ENCODE measurements at places on chromosomes 6 and 20. TPM values are rescaled to one million over a fixed set of nuclear protein-coding genes. Genes with fewer than 3 reads are reported as not detected.

- H3K27me3 ChIP-seq, result no peaks in the 10 kb centered on the region
- H3K4me3 ChIP-seq, result no peak overlapping the region
- no peak for DNase-seq
- no peaks in the 10 kb centered on the region for H3K4me1 ChIP-seq
Observed at GRCh38 chr20:52818491-52818890, 153.7 kb upstream of the TSHZ2 start.

GRCh38 chr20:31689141-31689540 is 33.5 kb downstream of the BCL2L1 start:
- H3K27ac ChIP-seq, result peak overlapping the region; percentile 66
- peaks cover 30% of the 10 kb centered on the region for H3K4me1 ChIP-seq
- no peaks in the 10 kb centered on the region for H3K27me3 ChIP-seq
- H3K36me3 ChIP-seq, result peaks cover 25% of the 10 kb centered on the region
- no peak overlapping the region for H3K4me3 ChIP-seq

The FOXA2 gene
- total RNA-seq, result not detected

- no peak for DNase-seq
- no peak overlapping the region for H3K27ac ChIP-seq
- H3K4me3 ChIP-seq, result no peak overlapping the region
- H3K27me3 ChIP-seq, result no peaks in the 10 kb centered on the region
- peaks cover 3% of the 10 kb centered on the region for H3K36me3 ChIP-seq
Observed at GRCh38 chr6:23870496-23870895, 255.5 kb upstream of the NRSN1 start.

The ATP6V1G2 gene
- 4.1 TPM for total RNA-seq

DNA sequence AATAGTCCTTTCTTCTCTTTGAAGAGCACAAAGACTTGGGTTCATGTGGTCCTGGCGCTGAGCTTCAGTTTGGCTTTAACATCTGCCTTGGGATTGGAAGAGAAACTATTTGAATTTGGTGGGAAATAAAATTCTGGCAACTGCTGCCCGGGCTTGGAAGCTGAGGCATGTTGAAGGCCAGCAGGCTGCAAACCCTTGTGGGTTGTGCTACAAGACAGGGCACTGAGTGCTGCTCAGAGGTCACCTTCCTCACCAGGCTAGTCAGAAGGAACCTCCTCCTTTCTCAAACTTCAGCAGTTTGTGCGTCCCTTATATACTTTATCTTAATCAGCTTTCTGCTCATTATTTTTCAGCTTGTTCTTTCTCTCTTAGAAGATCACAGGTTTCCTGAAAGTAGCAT is 238.4 kb upstream of the TBX18 start:
- no peak for DNase-seq
- no peak overlapping the region for H3K27ac ChIP-seq
- no peaks in the 10 kb centered on the region for H3K36me3 ChIP-seq
- no peaks in the 10 kb centered on the region for H3K4me1 ChIP-seq
- H3K27me3 ChIP-seq, result peaks cover 29% of the 10 kb centered on the region

- peaks cover 62% of the 10 kb centered on the region for H3K4me1 ChIP-seq
- peaks cover 16% of the 10 kb centered on the region for H3K36me3 ChIP-seq
- H3K27ac ChIP-seq, result peak overlapping the region; percentile 98
- peak overlapping the region; percentile 86 for H3K4me3 ChIP-seq
Observed at GRCh38 chr20:17568045-17568788, 1.7 kb upstream of the DSTN start.

GRCh38 chr6:137039010-137039409 is 5.8 kb downstream of the IL20RA start:
- H3K27ac ChIP-seq, result no peak overlapping the region
- H3K27me3 ChIP-seq, result peaks cover 64% of the 10 kb centered on the region
- DNase-seq, result no peak
- H3K36me3 ChIP-seq, result peaks cover 4% of the 10 kb centered on the region
- peaks cover 3% of the 10 kb centered on the region for H3K4me1 ChIP-seq
- no peak overlapping the region for H3K4me3 ChIP-seq

The ABHD16B gene
- not detected for total RNA-seq

GRCh38 chr6:131366223-131366622 is 206.8 kb upstream of the ARG1 start:
- H3K36me3 ChIP-seq, result peaks cover 3% of the 10 kb centered on the region
- no peak overlapping the region for H3K4me3 ChIP-seq
- peaks cover 7% of the 10 kb centered on the region for H3K27me3 ChIP-seq

GRCh38 chr20:60136645-60137401 is 178.6 kb downstream of the CDH26 start:
- H3K4me3 ChIP-seq, result no peak overlapping the region
- no peaks in the 10 kb centered on the region for H3K4me1 ChIP-seq
- no peaks in the 10 kb centered on the region for H3K36me3 ChIP-seq
- no peaks in the 10 kb centered on the region for H3K27me3 ChIP-seq

DNA sequence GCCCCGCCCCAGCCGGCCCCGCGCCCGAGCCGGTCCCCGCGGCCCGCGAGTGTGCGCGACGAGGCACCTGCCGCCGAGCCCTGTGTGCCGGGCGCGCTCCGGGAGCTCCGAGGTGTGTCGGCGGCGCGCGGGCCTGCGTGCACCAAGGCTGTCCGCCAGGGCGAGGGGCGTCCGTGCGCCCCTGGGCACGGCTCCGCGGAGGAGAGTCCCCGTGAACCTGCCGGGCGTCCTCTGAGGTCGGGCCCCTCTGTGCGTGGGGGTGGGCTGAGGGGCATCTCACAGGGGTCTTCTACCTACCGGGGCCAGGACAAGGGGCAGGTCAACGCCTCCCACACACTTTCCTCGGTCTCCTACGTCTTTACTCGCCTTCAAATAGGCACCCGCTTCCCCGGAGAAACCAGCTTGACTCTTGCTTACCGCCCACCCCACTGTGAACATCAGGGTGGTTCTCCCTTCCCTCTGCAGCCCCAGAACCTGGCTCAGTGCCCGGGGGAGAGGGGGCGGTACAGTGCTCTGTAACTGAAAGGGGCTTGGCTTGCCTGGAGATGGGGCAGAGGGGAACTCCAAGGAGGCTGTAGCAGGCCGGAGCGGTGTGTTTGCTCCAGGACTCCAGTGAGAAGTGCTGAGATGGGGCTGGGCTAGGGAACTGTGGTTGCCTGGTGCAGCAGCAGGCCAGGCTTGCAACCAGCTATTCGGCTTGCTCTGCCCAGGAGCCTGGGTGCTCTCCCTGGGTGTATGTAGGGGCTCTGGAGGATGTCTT is at the start of gene SAMD10:
Gene SAMD10 (minus strand): TSS at position 86 of the 760 bp plus-strand sequence. CDS start 175 bp downstream, outside the sequence.
- peaks cover 7% of the 10 kb centered on the region for H3K36me3 ChIP-seq
- DNase-seq, result no peak
- H3K27me3 ChIP-seq, result no peaks in the 10 kb centered on the region

- H3K36me3 ChIP-seq, result no peaks in the 10 kb centered on the region
- no peak for DNase-seq
- no peak within 1 kb of the TSS for H3K4me3 ChIP-seq
- no peaks in the 10 kb centered on the region for H3K27me3 ChIP-seq
Observed at GRCh38 chr6:4078691-4079471, at the start of gene FAM217A. Gene FAM217A (minus strand): TSS chr6:4079137. CDS start chr6:4077414, 1,723 bp downstream.

The FAM209B gene
- not detected for total RNA-seq

- H3K4me3 ChIP-seq, result no peak overlapping the region
- no peaks in the 10 kb centered on the region for H3K36me3 ChIP-seq
- peak; percentile 42 for DNase-seq
- H3K27me3 ChIP-seq, result no peaks in the 10 kb centered on the region
- H3K4me1 ChIP-seq, result no peaks in the 10 kb centered on the region
- no peak overlapping the region for H3K27ac ChIP-seq
Observed at GRCh38 chr20:825710-826421, 7.6 kb upstream of the FAM110A start.

GRCh38 chr6:53258076-53258773 is 90.5 kb downstream of the ELOVL5 start:
- H3K4me1 ChIP-seq, result peaks cover 6% of the 10 kb centered on the region
- no peaks in the 10 kb centered on the region for H3K27me3 ChIP-seq
- no peak overlapping the region for H3K27ac ChIP-seq
- H3K4me3 ChIP-seq, result no peak overlapping the region
- peaks cover 21% of the 10 kb centered on the region for H3K36me3 ChIP-seq
- DNase-seq, result no peak

GRCh38 chr6:77466055-77466450 is 2.8 kb upstream of the HTR1B start:
- DNase-seq, result no peak
- peaks cover 27% of the 10 kb centered on the region for H3K27me3 ChIP-seq
- H3K4me1 ChIP-seq, result peaks cover 42% of the 10 kb centered on the region
- H3K36me3 ChIP-seq, result no peaks in the 10 kb centered on the region

DNA sequence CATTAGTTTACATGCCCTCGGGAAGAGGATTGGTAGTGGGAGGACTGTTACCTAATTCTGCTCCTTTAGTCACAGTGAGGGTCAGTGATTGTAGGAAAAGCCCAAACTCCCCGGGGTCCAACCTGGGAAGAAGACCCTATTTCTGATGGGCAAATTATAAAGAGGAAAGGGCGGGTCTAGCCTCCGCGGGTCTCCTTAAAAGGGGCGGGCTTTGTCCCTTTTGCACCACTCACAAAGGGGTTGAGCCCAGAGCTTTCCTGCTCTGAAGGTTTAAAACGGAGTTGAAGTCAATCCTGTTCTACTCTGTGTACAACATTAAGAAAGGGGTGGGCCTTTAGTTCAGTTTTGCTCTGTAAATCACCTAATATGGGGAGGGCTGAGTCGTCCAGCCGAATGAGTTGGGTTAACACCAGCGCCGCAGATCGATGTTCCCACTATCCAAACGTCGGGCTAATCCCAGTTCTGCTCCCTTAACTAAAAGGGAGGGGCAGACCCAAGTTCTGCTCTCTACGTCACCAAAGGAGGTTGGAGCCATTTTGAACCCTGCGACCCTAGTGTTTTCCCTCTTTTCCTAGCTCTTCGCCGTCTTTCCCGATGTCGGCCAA is 920 bp upstream of the RNF5 start:
- H3K36me3 ChIP-seq, result peaks cover 7% of the 10 kb centered on the region
- peaks cover 66% of the 10 kb centered on the region for H3K4me1 ChIP-seq
- DNase-seq, result peak; percentile 44
- H3K27me3 ChIP-seq, result no peaks in the 10 kb centered on the region

DNA sequence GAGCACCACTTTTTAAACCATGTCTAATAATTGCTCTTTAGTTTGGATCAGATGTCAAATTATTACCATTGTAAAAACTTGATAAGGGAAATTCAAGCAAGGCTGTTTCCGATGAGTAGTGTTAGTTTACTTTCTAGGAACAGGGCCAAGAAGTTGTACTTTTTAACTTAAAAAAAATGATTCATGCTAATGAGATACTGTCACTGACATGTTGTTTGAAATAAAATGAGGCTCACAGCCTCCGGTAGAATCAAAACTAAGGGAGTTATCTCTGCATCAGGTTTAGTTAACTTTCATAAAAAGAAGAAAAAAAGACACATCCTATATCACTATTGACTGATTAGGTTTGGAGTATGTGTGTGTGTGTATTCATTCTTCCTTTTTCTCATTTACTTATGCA is 55.2 kb upstream of the SUPT3H start:
- peak overlapping the region; percentile 47 for H3K27ac ChIP-seq
- H3K27me3 ChIP-seq, result no peaks in the 10 kb centered on the region
- H3K36me3 ChIP-seq, result peaks cover 5% of the 10 kb centered on the region
- no peak overlapping the region for H3K4me3 ChIP-seq
- DNase-seq, result no peak

The FRK gene
- 1.1 TPM for total RNA-seq

DNA sequence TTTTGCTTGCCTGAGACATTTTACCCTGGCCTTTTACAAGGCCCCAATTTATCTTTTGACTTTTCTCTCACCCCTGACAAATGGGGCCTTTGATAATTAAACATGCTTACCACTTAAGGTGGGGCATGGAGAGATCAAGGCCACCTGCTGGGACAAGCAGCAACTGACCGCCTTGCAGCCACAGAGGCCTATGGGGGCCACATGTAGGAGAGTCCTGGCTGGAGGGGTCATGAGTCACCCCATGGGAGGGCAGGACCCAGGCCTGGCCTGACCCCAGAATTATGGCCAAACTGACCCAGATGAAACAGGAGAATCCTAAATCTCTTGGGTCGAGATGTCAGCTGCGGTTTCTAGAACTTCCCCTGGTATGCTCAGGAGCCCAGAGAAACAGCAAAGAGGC is 8.5 kb upstream of the OCSTAMP start:
- no peaks in the 10 kb centered on the region for H3K27me3 ChIP-seq
- peaks cover 11% of the 10 kb centered on the region for H3K4me1 ChIP-seq
- DNase-seq, result no peak
- H3K36me3 ChIP-seq, result no peaks in the 10 kb centered on the region
- no peak overlapping the region for H3K27ac ChIP-seq

The SPATA25 gene
- total RNA-seq, result 1.2 TPM

GRCh38 chr20:50068041-50068651 is 44.8 kb downstream of the UBE2V1 start:
- no peak overlapping the region for H3K4me3 ChIP-seq
- H3K27ac ChIP-seq, result no peak overlapping the region
- no peaks in the 10 kb centered on the region for H3K27me3 ChIP-seq
- H3K36me3 ChIP-seq, result no peaks in the 10 kb centered on the region

DNA sequence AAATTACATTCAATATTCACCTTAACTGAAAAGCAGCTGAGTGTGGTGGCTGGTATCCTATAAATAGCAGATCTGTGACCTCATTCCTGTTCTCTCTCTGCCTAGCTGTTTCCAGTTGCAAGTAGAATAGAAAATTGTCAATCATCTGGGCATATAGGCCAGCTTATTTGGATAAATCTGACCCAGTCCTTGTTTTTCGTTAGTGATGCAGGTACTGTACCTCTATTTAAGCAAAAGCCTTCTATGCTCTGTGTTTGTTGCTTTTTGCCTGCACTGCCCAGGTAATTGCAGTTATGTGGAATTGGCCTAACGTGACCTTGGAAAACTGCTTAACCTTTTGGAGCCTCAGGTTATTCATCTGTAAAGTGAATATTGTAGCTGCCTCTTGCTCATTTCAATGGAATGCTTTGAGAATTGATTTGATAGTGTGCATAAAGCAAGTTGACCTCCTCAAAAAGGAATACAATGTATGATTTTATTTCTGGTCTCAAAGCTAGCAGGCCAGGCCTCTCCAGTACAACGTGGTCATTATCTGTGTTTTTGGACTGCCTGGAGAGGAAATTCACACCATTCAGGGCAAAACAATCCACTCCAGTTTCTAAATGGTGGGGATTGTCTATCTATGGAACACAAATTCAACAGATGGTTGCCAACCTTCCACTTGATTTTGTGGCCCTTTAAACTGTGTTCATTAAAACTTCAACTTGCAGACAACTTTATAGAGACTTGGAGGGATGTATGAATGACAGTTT is 508.7 kb upstream of the CITED2 start:
- no peaks in the 10 kb centered on the region for H3K36me3 ChIP-seq
- no peak for DNase-seq
- no peaks in the 10 kb centered on the region for H3K27me3 ChIP-seq
- H3K27ac ChIP-seq, result peak overlapping the region; percentile 86
- H3K4me3 ChIP-seq, result no peak overlapping the region

The MRAP2 gene
- 19.5 TPM for total RNA-seq

GRCh38 chr6:92979281-92979680 is 440.1 kb downstream of the EPHA7 start:
- H3K4me3 ChIP-seq, result no peak overlapping the region
- no peaks in the 10 kb centered on the region for H3K36me3 ChIP-seq

The TTK gene
- 3.7 TPM for total RNA-seq
